Brain pericyte (primary cell): ENCODE measurements at places on chromosomes 5 and 9.
A peak's percentile ranks its signal among the peaks of the same experiment; 100 is the strongest.

- peak; percentile 33 for DNase-seq
These were observed 59.2 kb downstream of the PRELID2 start for GRCh38 chr5:145775893-145776444.

GRCh38 chr9:93059011-93059714, 662 bp downstream of the SUSD3 start:
- DNase-seq, result no peak

GRCh38 chr5:135029477-135030122, 4.4 kb downstream of the PITX1 start:
- no peak for DNase-seq

DNA sequence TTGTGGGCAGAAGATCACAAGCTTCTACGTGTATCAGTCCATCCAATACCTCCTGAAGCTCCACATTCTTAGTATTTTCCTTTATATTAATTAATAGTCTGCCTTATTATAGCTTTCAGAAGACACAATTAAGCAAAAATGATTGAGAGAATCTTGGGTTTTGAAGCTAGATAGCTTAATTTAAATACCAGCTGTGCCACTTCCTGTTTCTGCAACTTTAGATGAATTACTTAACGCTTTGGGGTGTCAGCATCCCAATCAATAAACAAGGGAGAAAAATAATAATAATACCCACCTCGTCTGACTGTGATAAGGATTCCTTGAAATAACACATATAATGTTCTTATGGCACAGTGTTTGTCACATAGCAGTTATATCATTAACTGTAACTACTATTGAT, 44.7 kb upstream of the HTR4 start:
- no peak for DNase-seq

DNA sequence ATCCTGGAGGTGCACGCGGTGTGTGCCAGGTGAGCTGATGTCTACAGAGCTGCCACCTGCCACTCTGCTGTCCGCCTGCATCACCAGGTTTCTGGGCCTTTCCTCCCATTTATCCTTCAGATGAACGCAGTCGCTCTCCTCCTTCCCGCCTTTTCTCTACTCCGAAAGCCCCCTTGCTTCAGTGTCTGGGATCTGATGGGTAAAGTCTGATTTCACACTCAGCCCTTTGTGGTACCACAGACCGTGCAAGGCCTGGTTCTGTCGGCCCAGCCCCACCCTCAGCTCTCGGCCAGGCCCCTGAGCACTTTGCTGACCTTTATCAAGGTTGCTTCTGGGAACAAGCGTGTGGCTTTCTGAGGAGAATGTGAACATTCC, 32.5 kb downstream of the GLT6D1 start:
- DNase-seq, result no peak

- DNase-seq, result no peak
These were observed 131.3 kb downstream of the GABBR2 start for GRCh38 chr9:98577446-98577845.

- DNase-seq, result no peak
These were observed 127.8 kb downstream of the FOCAD start for GRCh38 chr9:20811872-20812271.

DNA sequence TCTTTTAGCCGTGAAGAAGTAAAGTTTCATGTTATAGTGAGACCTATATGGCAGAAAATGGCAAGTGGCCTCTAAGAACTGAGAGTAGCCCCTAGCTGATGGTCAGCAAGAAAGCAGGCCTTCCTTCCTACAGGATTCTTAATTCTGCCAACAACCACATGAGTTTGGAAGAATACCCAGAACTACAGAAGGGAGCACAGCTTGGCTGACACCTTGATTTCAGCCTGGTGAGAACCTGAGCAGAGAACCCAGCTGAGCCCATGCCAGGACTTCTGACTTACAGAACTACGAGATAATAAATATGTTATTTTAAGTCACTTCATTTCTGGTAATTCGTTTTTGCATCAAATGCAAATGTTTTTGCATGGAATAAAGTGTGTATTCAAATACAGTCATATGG, 5.9 kb upstream of the FBXL17 start:
- no peak for DNase-seq

DNA sequence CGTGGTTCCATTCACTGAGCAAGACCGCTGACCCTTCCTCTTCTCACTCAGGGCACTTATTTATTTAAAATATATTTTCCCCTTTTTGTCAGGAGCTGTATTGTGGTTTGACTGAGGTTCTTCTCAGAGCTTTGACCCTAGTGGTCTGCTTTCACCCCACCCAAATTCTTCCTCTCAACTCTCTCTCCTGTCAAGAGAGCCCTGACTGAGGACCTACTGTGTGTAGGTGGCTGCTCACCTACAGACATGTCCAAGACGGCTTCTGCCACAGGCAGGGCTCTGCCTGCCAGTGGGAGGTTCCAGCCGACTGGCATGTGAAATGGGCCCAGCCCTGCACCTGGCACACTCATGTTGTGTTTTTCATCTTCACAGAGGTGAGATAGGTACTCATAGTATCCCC, 5.2 kb downstream of the DCANP1 start:
- no peak for DNase-seq

GRCh38 chr5:40481241-40481640, 198.5 kb upstream of the PTGER4 start:
- DNase-seq, result no peak

DNA sequence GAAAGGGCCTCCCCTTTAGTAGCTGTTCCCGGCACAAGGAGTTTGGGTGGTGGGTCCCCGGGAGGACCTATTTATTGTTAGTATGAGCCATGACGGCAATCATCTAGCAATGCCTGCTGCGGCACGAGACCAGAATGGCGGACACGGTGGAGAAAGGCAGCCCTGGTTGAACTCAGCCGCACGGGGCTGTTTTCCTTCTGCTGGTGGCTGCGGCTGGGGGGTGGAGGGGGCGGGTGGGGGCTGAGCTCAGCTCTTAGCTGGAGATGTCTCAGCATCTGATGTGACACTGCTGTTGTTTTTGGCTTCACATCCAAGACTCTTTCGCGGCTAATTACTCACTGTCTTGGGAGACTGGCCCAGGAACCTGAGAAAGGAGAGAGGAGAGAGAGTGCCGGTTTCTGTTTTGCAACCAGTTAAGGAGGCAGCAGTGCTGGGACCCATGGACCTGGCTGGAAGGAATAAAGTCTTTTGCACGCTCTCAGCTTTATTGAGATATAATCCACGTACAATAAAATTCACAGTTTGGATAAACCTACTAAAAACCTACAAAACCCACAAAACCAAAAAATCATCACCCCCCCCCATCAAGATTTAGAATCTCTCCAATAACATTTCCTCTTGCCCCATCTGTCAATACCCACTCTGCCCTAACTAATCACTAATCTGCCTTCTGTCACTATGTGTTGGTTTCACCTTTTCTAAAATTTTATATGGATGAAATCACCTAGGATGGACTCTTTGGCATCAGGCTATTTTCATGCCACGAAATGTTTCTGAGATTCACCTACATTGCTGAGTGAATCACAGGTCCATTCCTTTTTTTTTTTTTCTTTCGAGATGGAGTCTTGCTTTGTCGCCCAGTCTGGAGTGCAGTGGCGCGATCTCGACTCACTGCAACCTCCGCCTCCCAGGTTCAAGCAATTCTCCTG, 81.8 kb upstream of the NEURL1B start:
- peak; percentile 44 for DNase-seq

DNA sequence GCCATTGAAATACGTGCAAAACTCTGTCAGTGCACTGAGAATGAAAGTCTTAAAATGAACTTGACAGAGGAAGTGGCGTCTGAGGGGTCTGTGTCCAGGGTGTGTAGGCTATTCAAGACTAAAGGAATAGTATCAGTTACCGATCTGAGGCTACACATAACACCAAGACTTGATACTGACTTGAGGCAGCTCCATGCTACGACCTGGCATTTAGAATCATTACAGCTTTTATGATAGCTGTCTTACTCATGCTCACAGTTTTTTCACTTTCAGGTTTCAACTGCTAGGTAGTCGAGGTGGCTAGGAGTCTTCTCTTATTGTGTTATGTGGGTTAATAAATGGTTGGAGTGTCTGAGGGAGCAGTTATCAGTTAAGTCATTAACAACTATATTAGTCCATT, 92.8 kb upstream of the SLCO6A1 start:
- no peak for DNase-seq

DNA sequence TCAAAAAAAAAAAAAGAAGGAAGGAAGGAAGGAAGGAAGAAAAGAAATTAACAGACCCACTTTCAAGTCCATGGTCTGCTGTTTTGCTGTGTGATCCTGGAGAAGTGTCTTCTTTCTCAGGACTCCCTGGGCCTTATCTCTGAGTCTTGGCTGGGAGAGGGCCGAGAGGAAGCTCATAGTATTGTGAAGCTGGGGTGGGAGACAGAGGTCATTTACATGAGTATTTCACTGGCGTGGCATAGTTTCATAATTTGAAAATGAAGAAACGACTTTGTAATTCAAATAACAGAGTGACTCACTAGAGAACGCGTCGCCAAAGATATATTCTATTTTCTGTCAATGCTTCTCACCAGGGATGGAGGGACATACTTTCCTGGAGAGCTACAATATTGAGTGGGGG, 2.4 kb upstream of the C9orf50 start:
- no peak for DNase-seq

GRCh38 chr5:3595006-3595961, at the start of gene IRX1:
IRX1 (plus strand) TSS chr5:3595832; CDS start chr5:3596106, 274 bp downstream.
- DNase-seq, result no peak

- DNase-seq, result no peak
These were observed 160.1 kb upstream of the SHB start for GRCh38 chr9:38229104-38229500.

DNA sequence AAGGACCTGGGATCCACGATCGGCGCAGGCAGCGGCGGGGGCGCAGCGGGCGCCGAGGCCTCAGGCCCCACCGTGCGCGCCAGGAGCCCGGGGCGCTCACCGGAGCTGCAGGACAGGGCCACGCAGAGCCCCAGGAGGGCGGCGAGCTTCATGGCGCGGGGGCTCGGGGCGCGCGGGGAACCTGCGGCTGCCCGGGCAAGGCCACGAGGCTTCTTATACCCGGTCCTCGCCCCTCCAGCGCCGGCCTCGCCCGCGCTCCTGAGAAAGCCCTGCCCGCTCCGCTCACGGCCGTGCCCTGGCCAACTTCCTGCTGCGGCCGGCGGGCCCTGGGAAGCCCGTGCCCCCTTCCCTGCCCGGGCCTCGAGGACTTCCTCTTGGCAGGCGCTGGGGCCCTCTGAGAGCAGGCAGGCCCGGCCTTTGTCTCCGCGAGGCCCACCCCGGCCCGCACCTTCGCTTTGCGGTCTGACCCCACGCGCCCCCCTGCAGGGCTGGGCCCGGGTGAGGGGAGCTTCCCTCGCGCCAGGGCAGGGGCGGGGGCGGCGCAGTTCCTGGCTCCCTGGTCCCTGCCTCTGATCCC, at the start of gene SCGB3A1:
SCGB3A1 (minus strand) TSS at position 189 of the 577 bp plus-strand sequence; CDS start at position 152, 37 bp downstream.
- DNase-seq, result no peak
